ENCODE measurements at places on chromosomes 12 and 14. TPM values are rescaled to one million over a fixed set of nuclear protein-coding genes. Genes with fewer than 3 reads are reported as not detected.

Gene PZP
- total RNA-seq, result not detected

Gene LRFN5
- total RNA-seq, result 6.6 TPM

Gene TRPV4
- total RNA-seq, result 0.59 TPM

Gene FOXM1
- 26.2 TPM for total RNA-seq

Gene SMCO2
- not detected for total RNA-seq
